ENCODE measurements at places on chromosomes 5 and 9.

DNA sequence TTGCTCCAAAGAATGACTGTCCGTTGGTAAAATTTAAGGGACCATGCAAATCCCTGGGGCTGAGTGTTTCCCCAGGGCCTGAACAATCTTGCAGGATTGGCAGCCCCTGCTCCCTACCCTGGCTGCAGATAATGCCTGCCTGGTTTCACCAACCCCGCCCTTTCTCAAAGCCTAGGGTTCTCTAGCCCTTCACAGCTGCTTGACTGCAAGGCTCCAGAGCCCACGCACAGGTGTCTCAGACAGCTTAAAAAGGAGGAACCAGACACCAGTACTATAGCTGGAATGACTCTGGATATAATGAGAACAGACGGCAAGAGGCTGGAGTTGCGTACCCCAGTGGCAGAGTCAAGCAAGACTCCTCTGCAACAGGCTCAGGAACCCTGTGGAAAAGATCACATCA, 25.2 kb upstream of the TNIP1 start:
- no peak for DNase-seq

- no peak for DNase-seq
Measured at GRCh38 chr5:163473635-163474243, 13.3 kb downstream of the HMMR start.

DNA sequence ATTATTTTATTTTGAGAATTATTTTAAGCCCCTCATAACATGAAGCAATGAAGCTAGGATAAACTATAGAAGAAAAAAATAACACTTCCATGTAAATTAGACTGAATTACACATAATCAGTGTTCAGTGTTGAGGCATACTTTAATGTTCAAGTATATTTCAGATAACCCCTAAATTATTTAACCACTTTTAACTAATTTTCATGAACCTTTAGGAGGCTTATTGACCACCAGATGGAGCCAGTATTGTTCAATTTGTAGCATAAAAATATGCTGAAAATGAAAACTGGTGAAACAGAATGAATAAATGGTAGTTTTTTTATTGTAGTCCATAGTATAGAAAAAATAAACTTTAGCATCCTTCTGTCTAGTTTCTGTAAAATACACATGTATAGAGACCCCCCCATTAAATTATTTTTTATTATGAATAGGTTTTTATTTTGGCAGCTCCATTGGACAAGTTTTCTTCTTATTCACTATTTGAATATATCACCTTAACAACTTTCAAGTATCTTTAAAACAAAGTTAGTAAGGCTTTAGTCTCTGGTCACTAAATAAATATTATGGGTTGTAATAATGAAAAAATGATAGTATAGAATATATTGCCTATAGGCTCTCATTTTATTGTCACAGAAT, 190.1 kb downstream of the CWC27 start:
- DNase-seq, result no peak

DNA sequence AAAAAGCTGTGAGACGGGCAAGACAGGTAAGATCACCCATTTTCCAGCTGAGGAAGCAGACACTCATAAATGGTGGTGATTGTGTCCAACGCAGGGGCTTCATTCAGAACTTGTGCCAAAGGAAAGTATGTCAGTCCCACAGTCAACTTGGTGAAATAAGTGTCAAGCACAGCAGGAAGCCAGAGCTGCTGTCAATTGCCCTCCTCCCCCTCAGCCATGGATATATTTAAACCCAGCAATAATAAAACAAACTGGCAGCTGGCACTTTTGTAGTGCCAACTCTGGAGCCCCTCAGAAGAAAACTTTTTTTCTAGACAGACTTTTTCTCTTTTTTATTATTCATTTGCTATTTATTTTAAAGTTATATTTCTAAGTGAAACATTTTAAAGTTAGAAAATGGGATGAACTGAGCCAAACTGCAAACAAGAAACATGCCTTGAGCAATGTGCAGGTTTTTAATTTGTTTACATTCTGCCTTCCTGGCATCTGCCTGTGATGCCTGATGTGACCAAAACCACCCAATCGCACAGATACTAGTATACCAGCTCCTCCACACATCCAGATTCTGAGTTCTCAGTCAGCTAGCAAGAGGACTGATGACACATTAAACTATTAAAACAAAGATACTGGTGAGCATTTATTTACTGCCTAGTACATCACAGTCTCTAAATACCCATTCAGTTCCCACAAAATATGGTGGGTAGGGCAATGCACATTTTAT, 17.0 kb downstream of the DMAC1 start:
- DNase-seq, result peak; percentile 14

- no peak for DNase-seq
Measured at GRCh38 chr5:132426525-132427138, 57.1 kb downstream of the SLC22A5 start.

- DNase-seq, result no peak
Measured at GRCh38 chr5:168282120-168282519, 9.3 kb upstream of the WWC1 start.

- DNase-seq, result no peak
Measured at GRCh38 chr9:108468364-108468763, 387.4 kb downstream of the ACTL7B start.

- DNase-seq, result no peak
Measured at GRCh38 chr9:14888875-14889274, 21.4 kb downstream of the FREM1 start.

GRCh38 chr9:137412431-137412830, 10.5 kb downstream of the EXD3 start:
- no peak for DNase-seq

DNA sequence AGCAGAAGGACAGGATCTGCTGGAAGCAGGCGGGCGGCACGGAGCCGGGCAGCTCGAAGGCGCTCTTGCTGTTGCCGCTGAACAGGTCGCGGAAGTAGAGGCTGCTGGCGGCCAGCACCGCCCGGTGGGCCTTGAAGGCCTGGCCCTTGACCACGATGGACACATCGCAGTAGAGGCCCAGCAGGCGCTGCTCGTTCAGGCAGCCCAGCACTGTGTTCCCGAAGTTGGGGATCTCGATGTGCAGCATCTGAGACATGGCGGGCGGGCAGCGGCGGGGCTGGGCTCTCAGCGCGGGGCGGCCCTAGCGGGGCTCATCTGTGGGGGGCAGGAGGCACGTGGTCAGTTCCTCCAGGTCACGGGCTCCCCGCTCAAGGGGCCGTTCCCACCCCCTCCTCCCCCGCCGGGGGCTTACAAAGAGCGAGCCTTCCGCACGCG, 44.8 kb downstream of the NACC2 start:
- no peak for DNase-seq

DNA sequence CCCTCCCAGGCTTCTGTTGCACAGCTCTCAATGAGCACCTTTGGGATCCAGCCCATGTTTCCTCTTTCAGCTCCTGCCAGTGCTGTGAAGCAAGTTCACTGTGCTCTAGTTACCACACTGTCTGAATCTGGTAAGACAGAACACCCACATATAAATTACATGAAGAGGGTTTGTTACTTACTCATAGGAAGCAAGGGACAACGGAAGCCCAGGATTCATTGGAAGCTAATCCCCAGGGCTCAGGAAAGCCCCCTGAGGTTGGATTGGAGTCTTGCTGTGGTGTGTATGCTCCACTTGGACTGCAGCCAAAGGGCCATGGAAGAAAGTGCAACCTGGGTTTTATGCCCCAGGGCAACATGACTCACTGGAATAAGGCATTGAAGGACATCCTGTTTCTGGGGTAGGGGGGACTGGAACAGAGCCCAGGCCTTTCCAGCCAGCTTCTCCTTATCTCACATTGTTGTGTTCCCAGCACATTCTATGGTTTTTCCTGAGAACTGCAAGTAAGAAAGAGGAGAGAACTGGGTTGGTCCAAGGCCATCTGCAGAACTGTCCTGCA, 15.6 kb upstream of the CLK4 start:
- peak; percentile 79 for DNase-seq

GRCh38 chr5:103474677-103475076, 87.9 kb downstream of the NUDT12 start:
- DNase-seq, result no peak

DNA sequence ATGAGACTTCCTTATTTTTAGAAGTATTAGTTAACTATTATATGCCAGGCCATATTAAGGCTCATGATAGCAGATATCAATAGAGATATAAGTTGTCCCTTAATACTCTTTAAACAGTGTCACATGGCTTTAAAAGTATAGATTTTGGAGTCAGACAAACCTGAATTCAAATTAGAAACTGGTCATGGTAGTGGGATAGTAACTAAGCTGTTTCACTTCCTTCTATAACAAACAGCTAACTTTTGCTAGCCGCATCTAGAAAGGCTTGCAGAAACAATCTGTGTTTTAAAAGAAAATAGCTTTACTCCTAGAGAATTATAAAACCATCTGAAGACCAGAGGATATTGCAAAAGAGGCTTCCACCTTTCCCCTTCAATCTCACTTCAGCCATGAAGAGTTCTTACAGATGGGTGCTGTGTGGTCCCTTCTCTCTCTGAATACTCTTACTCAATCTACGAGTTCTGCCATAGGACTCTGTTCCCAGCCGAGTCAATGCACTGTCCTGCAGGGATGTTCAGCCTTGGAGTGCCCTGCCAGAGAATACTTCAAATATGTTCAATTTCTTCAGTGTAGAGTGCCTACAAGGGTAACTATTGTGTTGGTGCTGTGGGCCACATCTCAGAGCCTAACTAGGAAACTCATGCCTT, 810.2 kb downstream of the EFNA5 start:
- no peak for DNase-seq

GRCh38 chr9:37034305-37034937, 353 bp upstream of the PAX5 start:
- DNase-seq, result peak; percentile 72

- no peak for DNase-seq
Measured at GRCh38 chr5:73328640-73329039, 119.9 kb downstream of the FOXD1 start.

DNA sequence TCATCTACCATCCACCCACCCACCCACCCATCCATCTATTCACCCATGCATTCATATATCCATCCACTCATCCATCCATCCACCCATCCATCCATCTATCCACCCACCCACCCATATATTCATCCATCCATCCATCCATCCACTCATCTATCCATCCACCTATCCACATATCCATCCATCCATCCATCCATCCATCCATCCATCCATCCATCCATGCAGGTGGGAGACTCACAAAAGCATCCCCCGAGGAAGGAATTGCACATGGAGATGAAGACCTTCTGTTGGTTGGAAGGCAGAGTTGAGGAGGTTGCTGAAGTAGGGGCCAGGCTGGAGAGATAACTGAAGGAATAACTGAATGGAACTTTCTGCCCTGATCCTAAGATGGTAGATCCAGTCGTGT, 126.9 kb downstream of the RGS3 start:
- DNase-seq, result no peak

DNA sequence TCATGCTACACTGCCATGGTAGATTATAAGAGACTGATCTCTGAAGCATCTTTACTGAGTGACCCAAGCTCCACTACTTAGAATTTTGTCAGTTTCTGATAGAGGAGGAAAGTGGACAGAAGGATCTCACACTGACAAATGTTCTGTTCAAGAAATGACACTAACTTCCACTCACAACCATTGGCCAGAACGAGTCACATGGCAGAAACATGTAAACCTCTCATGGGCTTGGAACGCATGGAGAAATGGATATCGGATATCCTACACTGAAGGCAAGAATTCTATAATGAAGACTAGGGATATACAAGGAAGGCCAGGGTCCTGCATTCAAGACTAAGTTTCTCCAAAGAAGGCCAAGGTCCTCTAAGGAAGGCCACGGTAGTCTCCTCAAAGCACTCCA, 31.1 kb downstream of the EGFLAM start:
- DNase-seq, result no peak

GRCh38 chr5:138911441-138911840, 36.3 kb upstream of the LRRTM2 start:
- DNase-seq, result no peak

- DNase-seq, result no peak
Measured at GRCh38 chr5:94173100-94173499, 431.7 kb upstream of the POU5F2 start.

DNA sequence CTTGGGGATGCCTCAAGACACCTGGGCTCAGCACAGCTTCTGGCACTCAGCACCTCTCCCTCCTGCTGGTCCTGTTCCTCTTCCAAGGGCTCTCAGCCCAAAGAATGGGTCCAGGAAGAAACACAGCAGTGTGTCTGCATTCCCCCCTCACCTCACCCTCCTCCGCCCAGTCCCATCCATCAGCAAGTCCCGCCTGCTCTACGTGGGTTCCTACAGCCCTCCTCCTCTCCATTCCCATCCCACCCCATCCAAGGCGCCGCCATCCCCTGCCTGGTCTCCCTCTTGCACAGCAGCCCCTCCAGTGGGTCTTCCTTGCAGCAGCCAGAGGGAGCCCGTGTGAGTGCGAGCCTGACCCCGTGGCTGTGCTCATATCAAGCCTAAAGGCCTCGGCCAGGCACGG, 52.3 kb upstream of the RPL26L1 start:
- no peak for DNase-seq

GRCh38 chr5:44774279-44774880, 34.4 kb upstream of the MRPS30 start:
- peak; percentile 30 for DNase-seq

DNA sequence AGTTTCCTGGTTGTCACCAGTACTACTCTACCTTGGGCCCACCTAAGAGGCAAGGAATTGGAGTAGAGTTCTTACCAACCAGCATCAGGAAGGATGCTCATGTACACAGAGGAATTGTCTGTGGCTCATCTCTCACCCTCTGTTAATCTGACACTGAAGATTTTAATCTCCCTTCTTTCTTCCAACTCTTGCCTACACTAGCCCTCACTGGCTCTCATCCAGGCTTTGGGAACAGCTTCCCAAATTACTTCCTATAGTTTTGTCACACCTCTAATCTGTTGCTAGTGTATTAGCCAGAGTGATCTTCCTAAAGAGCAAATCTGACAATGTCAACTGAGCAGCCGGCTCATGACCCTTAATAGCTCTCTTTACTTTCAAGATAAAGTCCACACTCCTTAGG, 218.7 kb upstream of the TRIM32 start:
- DNase-seq, result no peak

- no peak for DNase-seq
Measured at GRCh38 chr9:111890334-111890733, 6.3 kb upstream of the UGCG start.

DNA sequence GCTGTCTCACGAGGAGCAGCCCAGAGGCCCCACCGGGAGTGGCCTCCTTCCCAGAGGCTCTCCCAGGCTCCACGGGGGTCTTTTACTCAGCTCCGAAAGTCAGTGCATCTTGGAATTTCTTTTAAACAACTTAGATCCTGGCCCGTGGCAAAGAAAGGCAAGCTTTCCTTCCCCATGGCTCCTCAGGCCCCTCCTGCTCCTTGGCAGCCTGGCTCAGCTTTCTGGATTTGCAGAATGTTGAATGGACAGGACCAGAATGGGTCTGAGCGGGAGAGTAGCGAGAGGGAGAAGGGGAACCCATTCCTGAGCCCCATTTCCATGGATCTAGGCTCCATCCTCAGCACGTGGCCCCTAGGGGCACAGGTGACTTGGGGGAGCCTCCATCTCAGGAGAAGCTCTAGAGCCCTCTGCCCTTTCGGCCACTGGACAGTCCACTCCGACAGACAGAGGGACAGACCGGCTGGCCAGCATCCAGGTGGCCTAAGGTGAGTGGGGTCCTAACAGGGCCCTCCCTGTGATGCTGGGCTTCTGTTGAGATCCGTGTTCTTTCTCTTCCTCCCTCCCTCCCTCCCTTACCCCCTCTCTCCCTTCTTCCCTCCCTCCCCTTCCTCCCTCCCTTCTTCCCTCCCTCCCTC, 173.9 kb upstream of the PPP1R26 start:
- DNase-seq, result no peak

GRCh38 chr5:37086466-37087173, 162.6 kb downstream of the CPLANE1 start:
- no peak for DNase-seq
